T-helper 17 cell (primary cell): ENCODE measurements at places on chromosomes 6 and 20.

GRCh38 chr6:26394289-26394688 lies 7.8 kb upstream of the BTN3A1 start:
- DNase-seq: no peak

GRCh38 chr20:33522256-33522820 lies 32.4 kb downstream of the CBFA2T2 start:
- DNase-seq: no peak

- DNase-seq: no peak
Observed at GRCh38 chr20:62717933-62718332, 9.3 kb downstream of the NTSR1 start.

GRCh38 chr20:18011951-18012645 lies 43.3 kb downstream of the MGME1 start:
- DNase-seq: no peak

DNA sequence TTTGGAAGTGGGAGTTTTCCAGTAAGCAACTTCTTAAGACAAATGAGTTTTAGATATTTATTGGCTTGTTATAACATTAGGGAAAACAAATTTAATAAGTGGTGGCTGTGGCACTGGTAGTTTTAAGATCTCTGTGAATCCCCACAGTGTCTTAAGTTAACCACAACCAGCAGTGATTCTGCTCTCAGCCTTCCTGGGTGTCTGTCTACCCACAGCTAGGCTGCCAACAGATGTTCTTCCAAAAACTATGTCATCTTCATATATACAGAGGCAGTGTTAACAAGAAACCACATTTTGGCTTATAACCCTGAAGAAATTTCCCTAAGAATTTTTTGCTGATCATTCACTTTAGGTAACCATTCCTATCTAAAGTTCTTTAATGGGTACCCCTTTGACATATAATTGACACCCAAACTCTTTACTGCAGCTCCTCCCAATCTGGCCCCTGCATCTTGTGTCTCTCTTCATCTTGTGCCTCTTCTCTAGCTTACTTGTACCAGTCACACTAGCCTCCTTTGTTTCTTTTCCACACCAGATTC lies 52.7 kb downstream of the TOP1 start:
- no peak for DNase-seq
